Amygdala (tissue), 56 donors: ENCODE measurements at places on chromosomes 1 and 21.

- no peak for DNase-seq
Measured at GRCh38 chr1:37478451-37478881, 4.1 kb downstream of the ZC3H12A start.

- no peak for DNase-seq
Measured at GRCh38 chr1:203084588-203085527, 954 bp downstream of the MYOG start.

DNA sequence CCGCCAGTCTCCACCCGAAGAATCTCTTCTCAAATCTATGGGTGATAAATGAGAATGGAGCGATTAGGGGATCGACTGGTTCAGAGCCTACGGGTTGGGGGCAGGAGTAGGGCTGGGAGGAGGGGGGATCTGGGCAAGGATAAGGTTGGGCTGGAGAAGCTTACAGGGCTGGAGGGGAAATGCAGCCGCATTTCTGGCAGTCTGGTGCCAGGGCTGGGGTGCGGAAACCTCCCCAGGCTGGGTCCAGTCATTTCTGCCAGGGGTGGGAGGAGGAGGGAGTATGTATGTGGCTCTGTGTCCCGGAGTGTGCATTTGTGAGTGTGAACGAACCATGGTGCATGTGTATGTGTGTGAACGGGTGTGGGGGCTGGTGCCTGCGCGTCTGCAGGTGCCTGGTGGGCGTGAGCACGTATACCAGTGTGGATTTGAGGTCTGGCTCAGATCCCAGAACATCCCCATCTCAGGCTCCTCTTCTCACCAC, 10.2 kb downstream of the C1orf216 start:
- peak; percentile 10 for DNase-seq

- DNase-seq: no peak
Measured at GRCh38 chr21:46125846-46126301, 28.0 kb downstream of the COL6A2 start.

DNA sequence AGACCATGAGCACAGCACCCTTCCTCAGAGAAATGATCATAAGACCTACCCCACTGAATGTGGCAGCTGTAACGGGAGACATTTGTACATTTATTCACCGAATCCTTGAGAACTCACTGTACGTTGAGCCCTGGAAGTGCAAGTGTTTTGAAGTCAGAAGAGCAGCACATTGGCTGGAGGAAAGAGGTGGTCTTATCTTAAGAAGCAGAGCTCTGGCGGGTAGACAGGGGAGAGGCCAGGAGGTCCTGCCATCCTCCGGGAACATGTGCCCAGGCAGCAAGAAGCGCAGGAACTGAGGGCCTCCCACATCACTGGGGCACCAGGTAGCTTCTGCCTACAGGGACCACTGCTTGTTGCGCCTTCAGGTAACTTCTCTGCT, 169.2 kb upstream of the IRF2BP2 start:
- no peak for DNase-seq

DNA sequence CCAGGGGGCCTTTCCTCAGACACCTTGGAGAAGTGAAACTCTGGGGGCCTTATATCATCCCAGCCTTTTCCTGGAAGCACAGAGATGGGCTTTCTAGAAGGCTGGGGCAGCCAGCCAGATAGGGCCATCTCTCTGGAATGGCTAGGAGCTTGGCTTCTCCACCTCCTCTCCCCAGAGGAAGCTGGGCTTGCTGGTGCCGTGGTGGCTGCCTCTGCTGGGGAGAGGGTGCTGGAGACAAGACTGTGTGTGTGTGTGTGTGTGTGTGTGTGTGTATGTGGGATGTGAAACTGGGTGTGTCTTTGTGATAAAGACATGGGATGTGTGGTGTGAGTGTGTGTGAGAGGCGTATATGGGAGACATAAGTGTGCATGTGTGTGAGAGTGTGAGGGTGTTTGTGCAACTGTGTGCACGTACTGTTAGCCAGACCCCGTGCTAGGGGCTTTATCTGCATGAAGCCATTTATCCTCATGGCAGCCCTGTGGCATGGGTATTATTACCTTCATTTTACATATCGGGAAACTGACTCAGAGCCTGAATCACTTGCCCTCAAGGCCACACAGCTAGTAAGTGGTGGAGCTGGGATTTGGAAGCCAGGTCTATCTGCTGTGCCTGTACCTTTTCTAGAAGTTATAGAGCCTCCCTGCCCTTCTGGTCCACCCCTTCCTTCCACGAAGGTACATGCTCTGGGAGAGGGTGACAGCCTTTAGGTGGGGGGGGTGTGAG, 44.2 kb downstream of the PTPRU start:
- no peak for DNase-seq

DNA sequence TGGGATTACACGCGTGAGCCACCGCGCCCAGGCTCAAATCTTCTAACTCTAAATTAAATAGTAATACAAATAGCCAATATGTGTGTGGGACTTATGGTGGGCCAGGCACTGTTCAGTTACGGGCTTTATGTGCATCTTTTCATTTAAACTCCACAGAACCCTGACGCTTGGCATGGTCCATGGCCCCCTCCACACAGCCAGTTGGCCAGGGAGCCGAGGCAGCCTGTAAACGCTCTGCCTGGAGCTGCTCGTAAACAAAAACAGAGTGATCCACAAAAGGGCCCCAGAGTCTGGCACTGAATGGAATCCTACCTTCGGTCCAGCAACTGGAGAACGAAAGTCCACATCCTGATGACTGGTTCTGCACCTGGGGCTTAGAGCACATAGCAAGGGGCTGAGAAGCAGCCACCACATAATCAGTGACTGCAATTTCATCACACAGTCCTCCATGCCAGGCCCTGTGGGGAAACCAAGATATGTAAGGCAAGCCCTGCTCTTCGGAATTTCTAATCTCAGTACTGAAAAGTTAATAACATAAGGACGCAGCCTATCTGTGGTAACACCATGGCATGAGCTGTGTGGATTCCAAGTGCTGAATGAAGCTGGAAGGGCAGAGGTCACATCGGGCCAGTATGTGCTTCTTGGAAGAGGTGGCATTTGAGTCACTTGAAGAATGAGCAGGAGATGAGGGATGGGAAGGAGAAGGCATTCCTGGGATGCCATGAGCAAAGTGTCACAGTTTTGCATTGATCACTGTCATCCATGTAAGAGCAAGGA, 13.5 kb upstream of the ADAMTSL4 start:
- DNase-seq: no peak

GRCh38 chr1:199551967-199552565, 475.4 kb upstream of the NR5A2 start:
- DNase-seq: peak; percentile 36
